ENCODE measurements at places on chromosomes 6 and 20.

DNA sequence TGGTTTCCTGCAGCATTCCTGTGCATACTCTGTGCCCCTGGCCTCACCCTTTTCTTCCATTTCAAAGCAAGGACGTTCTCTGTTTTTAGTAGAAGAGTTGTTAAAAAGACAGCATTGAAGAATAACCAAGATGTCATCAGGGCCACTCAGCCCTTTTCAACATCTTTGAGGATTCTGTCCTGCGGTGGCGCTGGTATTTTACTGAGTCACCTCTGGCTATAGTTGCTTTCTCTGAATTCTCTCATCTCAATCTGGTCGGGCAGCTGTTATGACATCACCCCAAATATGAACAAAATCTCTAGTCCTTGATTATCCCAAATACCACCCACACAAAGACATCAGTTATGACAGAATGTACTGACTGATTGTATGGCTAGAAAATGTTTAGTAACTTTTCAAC is 204.2 kb downstream of the GRIK2 start:
- DNase-seq: no peak

DNA sequence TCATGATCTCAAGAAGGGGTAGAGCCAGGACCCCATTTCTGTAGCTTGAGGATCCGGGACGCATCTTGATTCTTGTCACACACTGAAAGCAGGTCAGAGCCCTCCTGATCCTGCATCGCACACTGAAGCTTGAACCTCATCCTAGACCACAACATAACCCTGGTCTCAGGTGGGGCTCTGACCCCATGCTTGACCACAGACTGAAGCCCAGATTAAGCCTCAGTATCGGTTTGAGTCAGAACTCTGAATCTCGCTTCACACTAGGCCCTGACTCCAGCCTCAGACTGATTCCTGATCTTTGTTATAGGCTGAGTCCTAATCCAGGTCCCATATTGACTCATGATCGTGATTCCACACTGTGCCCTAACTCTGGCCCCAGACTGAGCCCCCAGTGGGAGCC is 8.5 kb upstream of the RSPO4 start:
- DNase-seq: no peak

- DNase-seq: no peak
Measured at GRCh38 chr6:3454273-3455010, 2.4 kb downstream of the SLC22A23 start.

GRCh38 chr6:42697268-42697655 is 25.1 kb downstream of the PRPH2 start:
- DNase-seq: no peak

DNA sequence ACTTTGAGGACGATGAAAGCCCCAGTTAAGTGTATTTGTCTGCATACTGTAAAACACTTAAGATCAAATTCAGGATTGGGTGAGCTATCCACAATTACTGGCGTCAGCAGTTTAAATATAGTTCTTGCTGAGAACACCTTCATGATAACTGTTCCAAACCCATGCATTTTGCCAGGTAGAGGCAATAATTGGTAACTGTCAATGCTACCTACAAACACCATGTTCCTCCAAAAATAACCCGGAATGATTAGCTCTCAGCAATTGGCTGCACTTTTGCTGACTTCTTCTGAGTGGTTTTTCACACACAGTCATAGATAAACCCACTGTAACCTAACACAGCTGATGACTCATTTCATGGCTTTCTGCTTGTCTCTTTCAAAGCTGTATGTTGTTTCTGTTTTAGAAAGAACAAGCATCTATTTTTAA is 1358.6 kb upstream of the GJE1 start:
- no peak for DNase-seq

GRCh38 chr6:170019818-170020583 is 268.6 kb downstream of the ERMARD start:
- DNase-seq: no peak

GRCh38 chr6:22838345-22838744 is 269.0 kb downstream of the HDGFL1 start:
- DNase-seq: no peak

GRCh38 chr20:63215101-63216040 is 560 bp downstream of the YTHDF1 start:
- no peak for DNase-seq

- no peak for DNase-seq
Measured at GRCh38 chr6:157420497-157420896, 39.5 kb downstream of the ZDHHC14 start.

DNA sequence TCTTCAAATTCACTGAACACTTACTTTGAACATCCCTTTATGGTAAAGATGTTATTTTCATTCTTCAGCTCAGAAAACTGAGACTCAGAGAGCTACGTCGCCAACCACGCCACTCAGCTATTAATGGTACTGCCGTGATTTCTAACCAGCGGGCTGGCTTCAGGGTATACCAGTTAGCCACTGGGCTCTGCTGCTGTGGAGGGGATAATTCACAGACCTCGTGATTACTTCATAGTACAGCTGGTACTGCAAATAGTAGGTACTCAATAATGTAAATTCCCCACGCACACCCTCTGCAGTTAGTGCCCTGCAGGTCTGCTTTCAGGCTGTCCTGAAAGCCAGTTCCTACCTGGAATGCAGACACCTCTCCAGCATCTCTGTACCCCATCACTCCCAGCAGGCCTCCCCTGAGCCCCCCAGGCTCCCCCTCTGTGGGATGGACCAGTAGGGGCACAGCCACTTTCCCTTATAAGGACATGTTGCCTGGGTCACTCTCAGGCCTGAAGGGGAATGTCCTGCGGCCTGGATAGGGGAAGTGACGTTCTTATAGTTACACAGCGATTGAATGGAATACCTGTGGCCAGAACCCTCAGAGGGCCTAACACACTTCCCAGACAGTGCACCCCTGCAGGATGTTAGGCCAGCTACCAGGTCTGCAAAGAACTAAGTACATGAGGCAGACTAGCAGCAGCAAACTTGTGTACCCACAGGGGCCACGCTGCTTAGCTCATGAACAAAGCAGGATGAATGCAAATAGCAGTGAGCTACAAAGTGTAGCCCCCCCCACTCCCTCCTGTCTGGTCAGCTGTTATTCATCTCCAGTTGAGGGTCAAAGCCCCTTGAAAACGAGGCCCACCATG is 1.3 kb upstream of the OCSTAMP start:
- DNase-seq: no peak

DNA sequence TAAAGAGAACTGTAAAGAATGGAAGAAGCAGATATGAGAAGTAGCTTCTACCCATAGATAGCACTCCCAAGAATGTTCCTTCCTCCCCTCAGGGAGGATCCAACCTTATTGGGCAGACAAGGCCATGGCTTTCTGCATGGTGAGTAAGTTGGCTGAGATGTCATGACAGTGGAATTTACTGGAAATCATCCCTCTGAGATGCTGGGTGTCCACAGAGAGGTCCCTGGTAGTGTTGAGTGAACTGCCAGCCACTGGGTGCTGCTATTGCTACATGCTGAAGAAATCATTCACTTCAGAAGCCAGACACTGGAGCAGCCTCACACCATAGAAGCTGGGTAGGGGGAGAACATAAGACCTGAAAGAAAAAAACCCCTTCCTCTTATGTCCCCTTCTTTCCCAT is 46.4 kb upstream of the FERMT1 start:
- no peak for DNase-seq

DNA sequence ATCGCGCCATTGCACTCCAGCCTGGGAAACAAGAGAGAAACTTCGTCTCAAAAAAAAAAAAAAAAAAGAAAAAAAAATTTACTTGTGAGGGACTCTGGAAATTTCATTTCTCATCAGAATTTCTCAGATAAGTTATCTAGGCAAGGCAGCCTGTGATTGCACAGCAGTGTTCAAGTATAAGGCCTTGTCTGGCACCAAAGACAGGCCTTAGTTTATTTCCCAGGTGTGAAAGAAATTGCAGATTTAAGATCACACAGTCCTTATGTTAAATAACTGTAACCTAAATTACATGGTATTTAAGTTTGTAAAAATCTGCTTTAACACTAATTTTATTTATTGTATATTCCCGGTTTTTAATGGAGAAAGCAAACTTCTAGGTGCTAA is 34.8 kb downstream of the HFE start:
- no peak for DNase-seq

GRCh38 chr6:113971741-113972140 is 793 bp upstream of the HDAC2 start:
- no peak for DNase-seq

DNA sequence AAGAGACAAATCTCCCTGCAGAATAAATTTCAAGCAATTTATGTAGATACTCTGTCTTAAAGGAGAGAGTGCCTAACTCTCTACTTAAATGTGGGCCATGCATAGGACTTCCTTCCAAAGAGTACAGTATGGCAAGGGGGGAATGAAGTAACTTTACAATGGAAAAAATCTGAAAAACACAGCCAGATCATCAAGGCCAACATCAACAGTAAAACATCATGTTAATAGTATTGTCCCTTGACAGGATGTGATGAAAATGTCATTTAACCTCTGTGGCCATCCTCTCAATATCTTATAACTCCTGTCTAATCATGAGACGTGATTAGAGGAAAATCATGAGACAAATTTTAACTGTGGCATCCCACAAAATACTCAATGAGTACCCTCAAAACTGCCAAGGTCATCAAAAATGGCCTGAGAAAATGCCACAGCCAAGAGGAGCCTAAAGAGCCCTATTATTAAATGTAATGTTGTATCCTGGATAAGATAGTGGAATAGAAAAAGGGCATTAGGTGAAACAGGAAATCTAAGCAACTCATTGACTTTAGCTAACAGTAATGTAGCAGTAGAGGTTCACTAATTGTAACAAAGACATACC is 47.5 kb downstream of the CNBD2 start:
- no peak for DNase-seq

DNA sequence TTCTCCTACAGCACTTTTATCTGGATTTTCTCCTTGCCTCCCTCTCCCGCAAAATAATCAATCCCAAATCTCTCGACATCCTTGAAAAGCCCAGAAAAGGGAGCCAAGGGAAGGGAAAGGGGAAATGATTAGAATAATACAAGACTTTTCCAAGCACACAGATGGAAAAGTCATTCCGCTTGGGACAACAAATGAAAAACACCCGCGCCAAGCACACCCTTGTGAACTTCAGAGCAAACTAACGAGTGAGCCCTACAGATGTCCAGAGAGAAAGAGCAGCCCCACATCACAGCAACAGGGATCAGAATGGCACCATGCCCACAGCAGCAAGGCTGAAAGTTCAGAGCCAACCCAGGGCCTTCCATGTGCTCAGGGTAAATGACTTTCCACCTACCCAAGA is 49.6 kb downstream of the NINL start:
- DNase-seq: no peak

- DNase-seq: no peak
Measured at GRCh38 chr6:143449082-143449713, 1.3 kb downstream of the ADAT2 start.

DNA sequence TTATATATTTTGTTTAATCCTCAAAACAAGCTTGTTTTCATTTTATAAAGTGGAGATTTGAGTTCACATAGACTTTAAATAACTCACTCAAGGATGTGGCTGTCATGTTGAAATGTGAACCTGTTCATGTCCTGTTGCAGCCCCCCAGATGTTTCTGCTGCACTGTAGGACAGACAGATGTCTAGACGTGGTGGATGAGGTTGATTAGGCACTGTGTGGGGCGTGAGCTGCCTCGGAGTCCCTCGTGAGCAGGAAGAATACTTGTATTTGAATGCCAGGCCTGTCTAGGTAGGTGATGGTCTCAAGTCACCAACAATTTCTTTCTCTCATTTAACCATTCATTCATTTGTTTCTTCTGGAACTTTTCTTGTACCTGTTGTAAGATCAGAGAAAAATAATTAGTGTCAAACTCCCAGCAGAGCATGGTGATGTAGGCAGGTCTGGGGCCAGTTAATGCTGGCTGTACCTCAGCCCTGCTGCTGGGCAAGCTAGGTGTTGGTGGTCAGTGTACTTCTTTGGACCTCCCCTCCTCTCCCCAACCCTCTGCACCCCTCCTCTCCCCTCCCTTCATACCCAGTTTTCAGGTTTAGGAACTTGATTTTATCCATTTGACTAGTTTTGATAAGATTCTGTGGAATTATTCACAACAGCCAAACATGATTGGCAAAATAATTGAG is 34.0 kb downstream of the AFDN start:
- DNase-seq: no peak

DNA sequence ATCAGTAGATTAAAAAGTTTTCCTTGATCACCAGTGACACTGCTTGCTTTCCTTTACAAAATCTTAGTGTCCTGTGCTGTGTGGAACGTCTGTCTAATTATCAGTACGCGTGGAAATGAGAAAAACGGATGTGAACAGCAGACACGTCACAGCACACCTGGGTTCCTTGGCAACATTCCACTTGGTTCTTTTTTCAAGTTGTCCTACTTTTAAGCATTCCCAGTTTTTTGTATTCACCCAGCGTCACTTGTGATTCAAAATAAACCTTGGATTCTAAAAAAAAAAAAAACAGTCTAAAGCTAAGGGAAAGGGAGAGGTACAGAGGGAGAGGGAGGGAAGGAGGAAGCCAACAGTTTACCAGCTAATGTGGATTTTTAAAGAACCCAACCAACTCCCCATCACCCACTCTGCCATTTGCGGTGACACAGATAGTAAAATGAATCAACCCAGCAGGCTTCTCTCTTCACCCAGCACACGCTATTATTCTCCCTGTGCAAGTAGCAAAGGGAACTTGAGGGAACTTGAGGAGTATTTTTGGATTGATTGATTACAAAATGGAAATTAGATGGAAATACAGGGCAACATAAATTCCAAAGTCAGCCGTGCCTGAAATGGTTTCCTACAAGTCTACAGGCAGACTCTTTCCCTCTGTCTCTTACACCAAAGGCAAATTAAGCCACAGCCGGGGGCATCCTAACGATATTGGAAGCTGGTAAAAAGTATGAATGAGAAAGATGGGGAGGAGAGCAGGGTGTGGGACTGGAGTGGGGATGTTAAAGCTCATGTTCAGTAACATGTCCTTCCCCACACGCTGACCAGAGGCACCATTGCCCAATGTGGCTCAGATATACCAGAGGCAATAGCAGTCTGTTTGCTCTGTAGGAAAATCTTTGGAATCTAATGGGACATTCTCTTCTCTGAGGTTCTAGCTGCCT is 129.8 kb downstream of the SASH1 start:
- DNase-seq: no peak

GRCh38 chr6:77965449-77965848 is 312.6 kb downstream of the MEI4 start:
- no peak for DNase-seq

- no peak for DNase-seq
Measured at GRCh38 chr20:37885042-37885441, 17.9 kb upstream of the VSTM2L start.

DNA sequence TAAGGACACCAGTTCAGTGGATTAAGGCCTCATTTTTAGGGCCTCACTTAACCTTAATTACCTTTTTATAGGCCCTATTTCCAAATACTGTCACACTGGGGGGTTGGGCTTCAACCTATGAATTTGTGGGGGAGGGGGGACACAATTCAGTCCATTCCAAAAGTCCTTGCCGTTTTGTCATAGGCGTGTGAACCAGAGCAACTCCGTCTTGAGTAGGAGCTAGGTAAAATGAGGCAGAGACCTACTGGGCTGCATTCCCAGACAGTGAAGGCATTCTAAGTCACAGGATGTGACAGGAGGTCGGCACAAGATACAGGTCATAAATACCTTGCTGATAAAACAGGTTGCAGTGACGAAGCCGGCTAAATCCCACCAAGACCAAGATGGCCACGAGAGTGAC is 113.5 kb upstream of the SNX9 start:
- DNase-seq: no peak

Data from posterior cingulate gyrus (tissue), 11 donors.